ENCODE measurements at places on chromosomes 6 and 20.

DNA sequence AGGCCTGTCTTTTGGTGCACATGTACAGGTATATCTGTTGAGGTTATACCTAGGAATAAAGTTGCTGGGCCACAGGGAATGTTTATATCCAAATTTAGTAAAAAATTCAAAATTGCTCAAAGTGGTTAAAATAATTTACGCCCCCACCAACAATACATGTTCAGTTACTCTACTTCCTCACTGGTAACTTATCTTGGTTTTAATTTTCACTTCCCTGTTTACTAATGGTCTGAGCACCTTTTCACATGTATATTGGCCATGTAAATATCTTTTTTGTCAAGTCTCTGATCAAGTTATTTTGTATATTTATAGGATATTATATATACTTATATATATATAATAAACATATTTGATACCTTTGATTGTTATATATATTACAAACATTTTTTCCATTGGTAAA lies 9.7 kb downstream of the PDE7B start:
- DNase-seq, result no peak

DNA sequence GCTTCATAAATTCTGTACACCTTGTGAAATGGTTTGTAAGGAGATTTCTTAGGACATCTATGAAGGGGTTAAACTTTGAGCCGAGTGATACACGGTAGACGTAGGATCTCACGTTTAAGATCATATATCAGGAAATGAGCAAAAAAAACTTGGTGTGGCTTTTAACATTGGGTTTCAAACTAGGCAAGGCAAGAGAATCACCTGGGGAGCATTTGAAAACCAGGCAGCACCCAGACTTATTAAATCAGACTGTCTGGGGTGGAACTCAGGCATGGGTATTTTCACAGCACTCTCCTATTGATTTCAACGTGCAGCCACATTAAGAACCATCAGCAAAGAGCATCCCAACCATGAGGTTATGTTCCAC lies 26.4 kb downstream of the LY86 start:
- no peak for DNase-seq

GRCh38 chr20:50277064-50277415 lies 86.4 kb downstream of the CEBPB start:
- no peak for DNase-seq

- no peak for DNase-seq
Measured at GRCh38 chr6:138510093-138510492, 10.8 kb upstream of the NHSL1 start.

GRCh38 chr20:21615617-21616080 lies 89.8 kb upstream of the PAX1 start:
- DNase-seq, result peak; percentile 17

- no peak for DNase-seq
Measured at GRCh38 chr20:11982289-11982954, 64.7 kb downstream of the BTBD3 start.

DNA sequence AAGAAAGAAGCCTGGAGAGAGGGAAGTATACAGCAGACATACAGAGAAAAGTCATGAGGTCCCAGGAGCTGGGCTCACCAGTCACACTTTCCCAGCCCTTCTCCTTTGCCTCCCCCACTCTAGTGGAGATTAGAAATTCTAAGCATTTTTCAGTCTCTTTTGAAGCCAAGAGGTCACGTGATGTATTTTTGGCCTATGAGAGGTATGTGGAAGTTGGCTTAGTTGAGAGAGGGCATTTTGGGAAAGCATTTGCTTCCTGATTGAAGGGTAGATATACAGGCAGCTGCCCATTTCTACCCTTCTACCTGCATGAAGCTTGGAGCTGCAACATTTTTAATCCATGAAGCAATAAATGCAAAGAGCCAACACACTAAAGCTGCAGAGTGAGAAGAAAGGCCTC lies 106.0 kb upstream of the TNFAIP3 start:
- DNase-seq, result no peak

DNA sequence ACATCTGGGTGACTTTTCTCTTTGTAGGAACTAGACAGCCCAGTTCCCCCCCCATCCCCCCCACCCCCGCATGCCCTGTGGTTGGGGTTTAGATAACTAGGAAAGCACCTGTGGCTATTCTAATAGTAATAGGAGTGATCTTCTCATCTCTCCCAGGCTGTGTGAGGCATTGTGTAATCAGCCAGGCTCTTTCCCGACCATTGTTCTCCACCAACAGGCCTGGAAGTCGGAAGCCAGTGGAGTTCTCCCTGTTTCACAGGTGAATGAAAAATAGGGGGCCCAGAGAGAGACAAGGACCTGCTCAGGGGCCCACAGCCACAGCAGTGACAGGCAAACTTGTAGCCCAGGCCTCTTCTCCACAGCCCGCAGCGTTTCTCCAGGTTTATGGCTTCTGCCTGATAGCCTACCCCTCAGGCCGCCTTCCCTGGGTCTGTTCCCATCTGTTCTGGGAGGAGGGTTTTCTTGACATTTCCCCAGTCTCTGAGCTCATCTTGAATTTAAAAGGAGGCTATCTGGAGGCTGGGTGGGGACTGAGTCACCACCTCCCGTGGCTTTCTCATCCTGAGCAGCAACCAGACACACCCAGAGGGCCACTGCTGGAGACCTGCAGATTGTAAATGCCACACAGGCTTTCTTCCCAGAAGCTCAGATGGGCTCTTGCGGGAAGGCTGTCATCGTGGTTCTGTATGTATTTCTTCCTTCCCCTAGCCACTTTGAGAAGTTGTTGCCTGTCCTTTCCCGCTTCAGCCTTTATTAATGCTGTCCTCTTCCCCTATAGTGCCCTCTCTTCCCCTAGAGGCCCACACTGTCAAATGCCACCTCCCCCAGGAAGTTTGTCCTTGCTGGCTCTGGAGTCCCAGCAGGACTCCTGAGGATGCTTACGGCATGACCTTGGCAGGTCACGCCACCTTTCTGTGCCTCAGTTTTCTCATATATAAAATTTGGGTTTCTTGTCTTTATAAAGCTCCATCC lies 75.9 kb upstream of the MYL9 start:
- DNase-seq, result no peak

DNA sequence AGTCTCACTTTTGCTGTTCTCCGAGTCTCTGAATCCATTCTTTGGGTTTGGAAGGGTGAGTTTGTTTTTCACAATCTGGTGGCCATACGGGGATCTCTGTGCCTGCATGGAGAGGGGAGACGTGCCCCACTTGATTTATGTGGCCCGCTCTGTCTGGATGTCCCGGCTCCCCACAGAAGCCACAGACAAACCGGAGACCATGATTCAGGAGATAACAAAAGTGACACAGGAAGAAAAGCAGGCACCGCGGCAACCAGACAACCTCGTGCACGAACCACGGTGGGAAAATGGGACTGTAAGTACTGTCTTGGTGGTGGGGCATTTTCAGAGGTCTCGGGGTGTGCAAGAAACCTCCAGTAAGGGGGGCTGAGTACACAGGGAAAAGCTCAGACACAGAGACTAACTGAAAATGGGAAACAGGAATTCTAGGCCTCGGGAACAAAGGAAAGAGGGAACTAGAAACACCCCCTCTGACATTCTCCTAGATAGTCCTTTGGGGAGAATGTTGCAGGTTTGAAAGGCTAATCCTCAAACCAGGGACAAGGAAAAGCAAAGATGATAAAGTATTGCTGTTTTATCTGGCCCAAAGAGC lies 22.1 kb upstream of the ZNF318 start:
- DNase-seq, result no peak

DNA sequence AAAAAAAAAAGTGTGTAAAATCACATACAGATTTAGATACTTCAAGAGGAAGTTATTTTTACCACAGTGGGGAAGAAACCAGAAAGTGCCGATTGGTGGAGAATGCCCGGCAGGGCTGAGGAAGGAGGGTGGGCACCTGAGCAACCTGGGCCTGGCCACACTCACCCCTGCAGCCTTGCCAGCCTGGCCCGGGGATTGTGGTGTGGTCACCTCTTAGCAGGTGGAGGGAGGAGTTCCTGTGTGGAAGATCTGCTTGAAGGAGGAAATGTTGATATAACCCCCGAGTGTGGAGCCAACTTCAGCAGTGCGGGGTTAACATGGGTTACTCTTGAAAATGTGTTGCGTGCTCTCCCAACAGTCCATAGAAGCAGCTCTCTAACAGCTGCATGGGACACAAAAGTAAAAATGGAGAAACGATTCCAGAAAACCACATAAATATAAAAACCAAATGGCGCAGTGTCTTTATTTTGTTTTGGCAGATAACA lies 14.7 kb downstream of the UST start:
- DNase-seq, result no peak

DNA sequence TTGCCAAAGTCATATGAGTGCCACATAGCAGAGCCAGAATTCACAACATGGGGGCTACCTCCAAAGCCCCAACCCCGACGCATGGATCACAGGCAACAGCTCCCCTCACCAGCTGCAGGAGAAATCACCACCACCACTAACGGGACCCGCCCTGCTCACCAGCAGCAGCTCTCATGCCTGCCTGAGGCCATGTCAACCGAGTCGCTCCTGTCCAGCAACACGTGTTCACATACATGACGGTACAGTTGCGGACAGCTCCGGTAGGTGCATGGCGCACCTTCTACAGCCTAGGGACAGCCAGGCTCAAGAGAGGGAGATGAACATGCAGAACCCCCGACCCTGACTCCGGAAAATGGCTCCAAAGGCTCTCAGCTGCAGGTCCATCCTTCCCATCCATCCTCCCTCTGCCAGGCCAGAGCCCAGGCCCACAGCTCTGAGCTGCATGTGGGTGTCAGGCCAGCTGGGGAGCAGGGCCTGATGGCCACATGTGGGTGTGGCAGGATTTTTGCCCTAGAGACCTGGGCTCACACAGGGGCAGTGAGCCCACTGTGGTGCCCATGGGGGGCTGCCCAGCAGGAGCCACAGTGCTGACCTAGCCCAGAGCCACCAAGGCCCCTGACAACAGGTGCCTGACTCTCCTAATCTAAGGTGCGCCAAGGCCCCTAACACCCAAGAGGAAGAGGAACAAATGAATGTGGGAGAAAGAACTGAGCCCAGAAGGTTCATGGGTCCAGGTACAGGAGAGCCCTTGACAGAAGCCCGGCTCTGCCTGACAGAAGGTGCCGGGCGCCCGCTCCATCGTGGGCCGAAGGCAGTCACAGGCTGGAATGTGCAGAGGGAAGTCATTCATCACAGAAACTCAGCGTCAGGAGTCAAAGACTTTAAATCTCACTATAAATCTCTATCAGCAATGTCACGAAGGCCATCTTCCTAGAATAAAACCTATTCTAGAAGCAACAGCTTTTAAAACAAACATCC lies 10.5 kb downstream of the RPS6KA2 start:
- no peak for DNase-seq

DNA sequence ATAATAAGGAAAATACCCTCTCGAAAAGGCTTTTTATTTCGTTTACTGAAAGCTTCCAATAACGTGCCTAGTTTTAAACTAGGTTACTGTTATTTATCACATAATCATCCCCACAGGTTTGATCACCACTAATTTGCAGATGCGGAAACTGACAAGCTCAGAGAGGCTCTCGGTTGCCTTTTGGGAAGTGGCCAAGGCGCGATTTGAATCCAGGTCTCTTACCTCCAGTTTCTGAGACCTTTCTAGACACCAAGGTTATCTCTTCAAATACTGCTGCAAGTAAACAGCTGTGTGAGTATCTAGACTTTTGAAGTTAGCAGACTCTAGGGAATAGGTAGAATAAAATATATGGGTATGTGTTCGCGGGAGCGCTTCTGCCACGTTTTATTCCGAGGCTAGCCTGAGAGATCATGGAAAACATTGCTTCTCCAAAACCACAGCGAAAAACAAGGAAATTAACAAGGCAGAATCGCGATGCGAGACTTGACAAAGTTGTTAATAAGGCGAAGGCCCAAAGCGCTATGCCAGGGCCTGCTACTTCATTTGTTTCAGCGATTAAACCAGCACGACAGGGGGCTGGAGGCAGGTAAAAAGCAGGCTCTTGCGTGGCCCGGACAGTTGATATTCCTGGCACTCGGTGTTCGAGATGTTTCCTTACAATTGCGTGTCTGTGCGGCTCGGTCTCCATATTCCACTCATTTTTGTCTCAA lies 1.8 kb upstream of the JARID2 start:
- DNase-seq, result no peak

- DNase-seq, result no peak
Measured at GRCh38 chr20:4076033-4076432, 60.7 kb upstream of the RNF24 start.

DNA sequence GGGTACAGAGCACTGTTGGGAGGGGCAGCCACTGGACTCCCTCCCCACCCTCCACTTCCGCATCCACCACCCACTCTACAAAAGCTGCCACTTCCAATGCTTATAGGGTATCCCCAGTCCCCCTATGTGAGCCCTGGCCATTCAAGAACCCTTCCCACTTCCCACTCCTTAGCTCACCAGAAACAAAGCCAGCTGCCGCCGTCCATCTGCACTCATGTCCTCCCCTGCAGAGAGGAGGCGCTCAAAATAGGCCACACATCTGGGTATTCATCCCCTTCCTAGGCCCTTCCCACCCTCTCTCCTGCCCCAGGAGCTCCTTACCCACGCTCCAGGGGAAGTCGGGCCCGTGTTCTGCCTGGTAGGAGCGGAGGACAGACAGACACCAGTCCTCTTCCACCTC lies 6.5 kb upstream of the LY6G5C start:
- no peak for DNase-seq

DNA sequence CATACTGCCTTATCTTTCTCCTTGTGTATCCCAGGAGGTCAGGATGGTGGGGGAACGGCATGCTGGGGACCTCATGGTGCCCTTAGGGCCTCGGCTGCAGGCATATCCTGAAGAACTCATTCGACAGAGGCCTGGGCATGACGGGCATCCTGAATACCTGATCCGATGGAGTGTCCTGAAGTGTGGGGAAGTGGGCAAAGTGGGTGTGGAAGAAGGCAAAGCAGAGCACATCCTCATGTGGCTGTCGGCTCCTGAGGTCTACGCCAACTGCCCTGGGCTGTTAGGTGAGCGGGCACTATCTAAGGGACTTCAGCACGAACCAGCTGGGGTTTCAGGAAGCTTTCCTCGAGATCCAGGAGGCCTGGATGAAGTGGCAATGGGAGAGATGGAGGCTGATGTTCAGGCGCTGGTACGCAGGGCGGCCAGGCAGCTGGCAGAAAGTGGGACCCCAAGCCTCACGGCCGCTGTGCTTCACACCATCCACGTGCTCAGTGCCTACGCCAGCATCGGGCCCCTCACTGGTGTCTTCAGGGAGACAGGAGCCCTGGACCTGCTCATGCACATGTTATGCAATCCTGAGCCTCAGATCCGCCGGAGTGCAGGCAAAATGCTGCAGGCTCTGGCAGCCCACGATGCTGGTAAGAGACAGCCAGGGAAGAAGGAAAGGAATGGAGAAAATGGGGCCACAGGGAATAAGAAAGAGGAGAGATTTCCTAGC lies 2.4 kb downstream of the CUL9 start:
- DNase-seq, result no peak

DNA sequence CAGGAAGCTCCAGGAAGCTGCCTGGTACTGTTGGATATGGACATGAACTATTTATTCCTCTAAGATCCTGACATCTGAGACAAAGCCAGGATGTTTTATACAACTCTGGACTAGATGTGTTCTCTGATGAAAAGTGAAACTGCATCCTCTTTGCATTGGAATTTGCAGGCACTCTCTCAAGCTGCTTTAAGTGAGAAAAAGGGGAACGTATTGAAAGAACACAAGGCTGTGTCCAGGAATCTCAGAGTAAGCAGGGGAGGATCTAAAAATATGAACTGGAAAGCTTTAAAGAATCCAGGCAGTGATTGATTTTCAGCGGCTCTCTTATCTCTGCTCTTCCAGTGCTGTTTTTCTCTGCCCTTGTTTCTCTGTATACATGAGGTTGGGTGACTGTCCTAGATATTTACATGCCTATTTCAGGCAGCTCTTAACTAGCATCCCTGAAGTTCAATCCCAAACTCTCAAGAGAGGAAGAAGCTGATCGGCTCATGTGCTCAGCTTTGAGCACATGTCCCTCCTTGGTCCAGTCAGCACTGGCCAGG lies 193.8 kb downstream of the PLCB4 start:
- DNase-seq, result no peak

- no peak for DNase-seq
Measured at GRCh38 chr6:35468980-35469750, 964 bp downstream of the RPL10A start.

Data from activated naive CD8-positive, alpha-beta T cell treated with anti-CD3 and anti-CD28 coated beads, Interleukin-2, amount 50 U/mL, for 16 hours (primary cell).